ENCODE measurements at places on chromosomes 2 and 18.
A peak's percentile ranks its signal among the peaks of the same experiment; 100 is the strongest.

- DNase-seq, result no peak
Observed at GRCh38 chr2:238457927-238458324, 31.2 kb downstream of the ASB1 start.

- no peak for DNase-seq
Observed at GRCh38 chr18:52437161-52437560, 97.2 kb downstream of the DCC start.

- DNase-seq, result no peak
Observed at GRCh38 chr2:2328848-2329247, 2.2 kb downstream of the MYT1L start.

GRCh38 chr18:75864816-75865215 is 437.3 kb upstream of the SMIM21 start:
- no peak for DNase-seq

GRCh38 chr2:96903815-96904214 is 33.9 kb upstream of the SEMA4C start:
- no peak for DNase-seq

DNA sequence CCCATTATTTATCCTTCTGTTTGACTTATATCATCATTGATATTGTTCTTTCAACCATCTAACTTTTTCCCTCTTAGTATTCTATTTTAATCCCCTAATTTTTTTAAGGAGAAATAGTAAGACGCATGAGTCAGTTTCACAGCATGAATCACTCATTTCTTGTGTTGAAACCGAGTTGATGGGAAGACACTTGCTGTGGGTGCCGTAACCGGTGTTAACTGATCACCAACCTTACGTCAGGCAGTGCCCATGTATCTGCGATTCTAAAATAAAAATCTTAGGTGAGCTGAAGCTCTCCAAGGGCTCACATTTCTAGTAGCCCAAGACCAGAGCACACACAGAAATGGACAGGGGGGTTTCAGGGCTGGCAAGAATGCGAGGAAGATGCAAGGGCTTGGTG is 348.1 kb downstream of the GALR1 start:
- DNase-seq, result no peak

DNA sequence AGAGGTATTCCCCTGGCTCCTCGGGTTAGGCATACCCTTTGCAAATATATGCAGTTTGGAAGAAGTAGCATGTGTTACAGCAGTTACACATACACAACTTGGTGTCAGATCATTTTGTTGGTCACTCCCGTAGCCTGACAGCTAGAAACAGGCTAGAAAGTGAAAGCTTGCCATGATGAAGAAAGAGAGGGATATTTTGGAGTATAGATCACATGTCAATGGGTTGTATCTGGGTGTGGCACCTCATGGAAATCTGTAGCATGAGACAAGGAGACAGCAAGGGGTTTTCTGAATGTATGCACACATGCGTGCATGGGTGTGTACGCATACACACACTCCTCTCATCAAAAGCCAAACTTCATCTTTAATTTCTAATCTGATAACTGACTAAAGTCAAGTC is 1914.5 kb upstream of the PIK3C3 start:
- DNase-seq, result no peak

- DNase-seq, result no peak
Observed at GRCh38 chr18:23922939-23923338, 91.6 kb upstream of the TTC39C start.

DNA sequence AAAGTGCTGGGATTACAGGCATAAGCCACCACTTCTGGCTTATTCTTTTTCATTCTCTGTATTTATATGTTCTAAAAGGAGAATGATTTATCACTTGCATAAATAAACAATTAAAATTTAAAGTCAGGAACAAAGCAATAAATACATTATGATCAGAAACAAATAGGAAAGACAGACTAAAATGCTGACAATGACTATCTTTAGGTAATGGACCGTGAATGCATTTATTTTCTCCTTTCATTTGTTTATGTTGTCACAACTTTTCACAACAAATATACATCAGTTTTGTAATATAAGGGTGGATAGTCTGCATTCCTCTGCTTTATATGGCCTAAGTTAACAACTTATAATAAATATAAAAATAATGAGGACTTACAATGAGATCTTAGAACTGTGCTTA is 199.2 kb upstream of the EPHA4 start:
- no peak for DNase-seq

DNA sequence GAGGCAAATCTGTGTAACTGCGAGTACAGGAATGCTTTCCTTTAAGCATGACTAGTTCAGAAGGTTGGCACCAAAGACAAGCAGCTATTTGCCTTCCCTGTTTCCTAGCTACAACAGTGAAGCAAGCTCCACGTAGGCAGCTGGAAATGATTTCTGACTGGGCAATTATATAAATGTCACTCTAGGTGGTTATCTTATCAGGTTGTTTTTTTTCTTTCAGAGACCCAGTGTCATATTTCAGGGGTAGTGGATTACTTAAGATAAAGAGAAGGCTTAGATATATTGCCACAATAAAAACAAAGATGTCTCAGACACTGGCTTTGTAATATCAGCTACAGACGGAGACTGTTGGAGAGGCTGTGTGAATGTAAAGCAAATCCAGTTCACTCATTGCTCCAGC is 748.9 kb upstream of the NXPH2 start:
- DNase-seq, result no peak

DNA sequence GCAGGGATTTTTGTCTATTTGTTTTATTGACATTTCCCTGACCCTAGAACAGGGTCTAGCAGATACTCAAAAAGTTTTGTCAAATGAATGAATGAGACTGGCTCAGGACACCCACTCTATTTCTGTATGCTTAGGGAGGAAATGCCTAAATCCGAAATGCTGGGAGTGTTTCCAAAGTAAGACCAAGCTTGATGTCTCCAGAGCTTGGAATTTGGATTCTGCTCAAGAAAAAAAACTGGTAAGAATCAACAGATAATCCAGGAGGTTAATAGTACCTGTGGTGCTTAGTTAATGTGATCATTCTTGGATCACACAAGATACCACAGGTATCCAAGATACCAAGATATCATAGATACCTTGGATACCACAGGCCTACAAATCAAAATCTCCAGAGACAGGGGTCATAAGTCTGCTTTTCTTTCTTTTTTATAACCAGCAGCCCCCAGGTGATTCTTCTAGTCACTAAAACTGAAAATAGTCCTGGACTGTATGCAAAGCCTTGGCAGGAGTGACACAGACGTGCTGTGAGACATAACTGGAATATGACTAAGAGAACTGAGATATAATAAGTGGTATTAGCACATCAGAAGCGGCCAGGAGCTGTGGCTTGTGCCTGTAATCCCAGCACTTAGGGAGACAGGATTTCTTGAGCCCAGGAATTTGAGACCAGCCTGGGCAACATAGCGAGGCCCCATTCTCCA is 39.9 kb upstream of the SP3 start:
- DNase-seq, result no peak

DNA sequence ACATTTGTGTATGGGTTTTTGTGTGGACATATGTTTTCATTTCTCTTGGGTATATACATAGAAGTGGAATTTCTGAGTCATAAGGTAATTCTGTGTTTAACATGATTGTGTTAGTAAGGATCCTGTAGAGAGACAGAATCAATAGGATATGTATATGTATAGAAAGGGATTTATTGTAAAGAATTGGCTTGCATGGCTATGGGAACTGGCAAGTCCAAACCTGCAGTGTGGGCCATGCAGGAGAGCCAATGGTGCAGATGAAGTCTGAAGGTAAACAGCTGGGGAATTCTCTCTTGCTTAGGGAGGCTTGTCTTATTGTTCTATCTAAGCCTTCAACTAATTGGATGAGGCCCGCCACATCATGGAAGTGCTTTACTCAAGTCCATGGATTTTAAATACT is 39.2 kb upstream of the IL1R2 start:
- DNase-seq, result no peak

GRCh38 chr2:235605312-235606003 is 111.6 kb downstream of the AGAP1 start:
- no peak for DNase-seq

- DNase-seq, result peak; percentile 17
Observed at GRCh38 chr2:190649798-190650390, 1.0 kb downstream of the NAB1 start.

DNA sequence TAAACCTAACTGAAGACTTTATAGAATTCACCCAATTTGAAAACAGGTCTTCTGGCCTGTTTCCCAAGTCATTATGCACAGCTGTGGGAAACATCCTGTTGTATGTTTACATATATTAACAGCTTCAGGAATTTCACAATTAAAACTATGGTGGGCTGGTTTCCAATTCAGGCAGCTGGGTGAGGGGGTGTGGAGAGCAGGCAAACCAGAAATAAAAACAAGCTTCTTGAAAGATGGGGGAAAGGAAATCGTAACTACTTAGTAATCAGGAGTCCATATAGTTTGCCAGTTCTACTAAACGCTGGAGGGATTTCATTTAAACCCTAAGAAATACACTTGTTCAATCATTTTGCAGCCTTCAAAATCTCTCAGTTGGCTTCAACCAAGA is 22.8 kb downstream of the ATP8B1 start:
- DNase-seq, result no peak

GRCh38 chr18:13165636-13166423 is 52.7 kb upstream of the LDLRAD4 start:
- DNase-seq, result no peak

GRCh38 chr2:131093696-131094462 is 619 bp upstream of the FAM168B start:
- no peak for DNase-seq

- DNase-seq, result no peak
Observed at GRCh38 chr2:70716131-70716743, 51.8 kb downstream of the ADD2 start.

DNA sequence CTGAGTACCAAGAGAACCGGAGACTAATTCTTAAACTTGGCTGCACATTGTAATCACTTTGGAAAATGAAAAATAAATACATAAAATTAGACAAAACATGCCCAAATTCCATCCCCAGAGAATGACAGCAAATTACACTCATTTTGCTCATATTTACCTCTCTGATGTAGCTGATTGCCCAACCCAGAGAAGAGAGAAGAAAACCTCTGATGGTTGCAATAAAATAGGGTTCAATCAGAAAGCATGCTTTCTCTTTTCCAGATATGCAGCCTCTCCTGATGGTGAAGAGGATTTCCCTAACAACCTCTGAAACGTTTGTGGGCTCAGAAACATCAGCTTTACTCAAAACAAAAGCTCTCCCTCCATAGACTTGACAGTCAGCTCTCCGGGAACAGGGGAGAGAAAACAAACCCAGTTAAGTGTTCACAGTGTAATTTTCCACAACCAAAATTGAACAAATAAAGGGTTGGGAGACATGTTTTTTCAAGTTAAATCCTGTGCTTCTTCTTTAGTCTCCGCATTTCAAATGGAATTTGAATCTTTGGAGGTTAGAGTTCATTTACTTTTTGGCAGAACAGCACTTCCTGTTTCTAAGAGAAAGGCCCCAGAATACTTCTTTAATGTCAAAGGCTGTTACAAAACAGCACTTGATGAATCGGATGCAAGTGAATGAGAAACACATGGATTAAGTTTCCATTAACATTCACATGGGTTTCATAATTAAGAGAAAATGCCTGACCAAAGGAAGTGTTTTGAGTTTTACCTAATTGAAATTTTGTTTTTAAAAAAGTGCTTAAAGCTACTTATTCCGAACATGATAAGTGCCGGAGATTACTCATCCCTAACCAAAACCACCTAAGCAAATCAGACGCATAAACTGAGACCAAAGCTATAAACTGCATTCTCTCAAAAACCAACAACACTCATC is 570.1 kb upstream of the SYT4 start:
- no peak for DNase-seq

- no peak for DNase-seq
Observed at GRCh38 chr2:237122214-237122666, 36.6 kb downstream of the COPS8 start.

GRCh38 chr2:37564356-37564755 is 107.1 kb downstream of the CDC42EP3 start:
- no peak for DNase-seq

DNA sequence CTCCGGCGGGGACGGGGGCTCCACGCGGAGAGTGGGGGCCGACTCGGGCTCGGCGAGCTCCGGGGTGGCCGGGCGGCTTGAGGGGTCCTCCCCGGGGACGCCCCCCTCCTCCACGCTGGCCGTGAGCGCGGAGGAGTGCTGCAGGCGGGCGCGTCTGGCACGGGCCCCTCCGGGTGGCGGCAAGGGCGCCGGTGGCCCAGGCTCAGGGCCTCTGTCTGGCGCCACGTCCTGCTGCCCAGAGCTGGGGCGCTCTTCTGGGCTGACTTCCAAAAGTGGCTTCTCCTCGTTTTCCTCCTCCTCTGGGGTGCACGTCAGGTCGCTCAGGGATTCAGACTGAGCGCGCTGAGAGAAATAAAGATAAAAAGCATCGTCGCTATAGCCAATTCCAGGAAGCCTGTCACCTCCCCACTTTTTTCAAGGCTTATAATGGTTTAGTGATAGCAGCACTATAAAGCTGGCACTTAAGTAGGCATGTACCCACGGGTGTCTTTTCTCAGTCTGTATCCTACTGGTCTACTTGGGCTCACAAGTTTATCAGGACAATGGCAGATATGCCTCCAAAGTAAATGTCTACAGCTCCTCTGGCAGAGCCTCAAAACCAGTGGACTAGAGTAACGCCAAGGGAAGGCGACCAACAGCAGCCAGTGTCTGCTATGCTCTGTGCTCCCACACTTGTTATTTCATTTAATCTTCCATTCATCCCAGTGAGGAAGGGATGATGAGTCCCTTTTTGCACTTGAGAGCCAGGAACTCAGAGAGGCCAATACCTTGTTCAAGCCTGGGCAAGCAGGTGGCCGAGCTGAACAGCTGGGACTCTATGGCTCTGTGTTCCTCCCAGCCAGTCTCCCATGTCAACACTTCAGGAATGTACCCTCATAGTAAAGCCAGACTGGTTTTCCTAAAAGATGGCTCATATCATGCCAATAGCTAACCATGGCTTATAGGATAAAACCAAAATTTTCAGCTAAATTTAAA is 92.6 kb upstream of the MGAT4A start:
- DNase-seq, result no peak

- no peak for DNase-seq
Observed at GRCh38 chr2:190467575-190468083, 59.5 kb downstream of the MFSD6 start.

DNA sequence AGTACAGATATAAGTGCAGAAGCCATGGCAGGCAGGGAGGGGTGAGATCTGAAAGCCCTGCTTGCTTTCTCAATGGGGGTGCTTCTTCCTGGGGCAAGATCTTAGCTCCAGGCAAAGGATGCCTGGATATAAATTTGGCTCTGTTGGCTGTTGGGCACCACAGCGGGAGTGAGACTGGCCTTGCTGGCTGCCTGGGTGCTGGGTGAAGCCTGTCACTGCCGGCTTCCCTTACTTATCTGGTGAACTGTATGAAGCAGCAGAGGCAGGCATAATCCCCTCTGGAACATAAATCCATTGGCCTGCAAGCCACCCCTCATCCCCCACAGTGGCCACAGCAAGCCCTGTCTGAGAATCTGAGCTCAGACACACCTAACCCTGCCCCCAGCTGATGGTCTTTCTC is 27.4 kb upstream of the SP140L start:
- no peak for DNase-seq

GRCh38 chr2:190169221-190170072 is 106.9 kb upstream of the MSTN start:
- no peak for DNase-seq

- DNase-seq, result no peak
Observed at GRCh38 chr2:41922177-41922576, 125.6 kb upstream of the PKDCC start.

All from SW 1271 (cell line).